ENCODE measurements at places on chromosomes 6 and 20.

DNA sequence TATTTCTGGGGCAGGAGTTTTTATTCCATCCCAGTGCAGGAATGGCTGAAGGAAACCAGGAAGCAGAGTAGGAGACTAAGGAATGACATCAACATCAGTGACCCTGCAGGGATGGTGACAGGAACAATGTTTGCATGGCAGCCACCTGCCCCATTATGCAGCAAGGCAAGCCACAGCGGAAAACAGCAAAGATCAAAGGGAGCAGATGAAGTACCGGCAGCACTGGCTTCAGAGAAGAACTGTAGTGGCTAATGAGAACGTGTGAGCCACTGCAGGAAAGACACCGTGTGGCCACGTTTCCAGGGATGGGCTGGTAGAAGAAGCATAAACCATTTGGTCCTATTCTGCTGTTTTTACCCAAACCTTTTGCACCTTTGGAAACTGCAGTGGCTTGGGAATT lies 52.9 kb upstream of the TAB2 start:
- no peak for DNase-seq

DNA sequence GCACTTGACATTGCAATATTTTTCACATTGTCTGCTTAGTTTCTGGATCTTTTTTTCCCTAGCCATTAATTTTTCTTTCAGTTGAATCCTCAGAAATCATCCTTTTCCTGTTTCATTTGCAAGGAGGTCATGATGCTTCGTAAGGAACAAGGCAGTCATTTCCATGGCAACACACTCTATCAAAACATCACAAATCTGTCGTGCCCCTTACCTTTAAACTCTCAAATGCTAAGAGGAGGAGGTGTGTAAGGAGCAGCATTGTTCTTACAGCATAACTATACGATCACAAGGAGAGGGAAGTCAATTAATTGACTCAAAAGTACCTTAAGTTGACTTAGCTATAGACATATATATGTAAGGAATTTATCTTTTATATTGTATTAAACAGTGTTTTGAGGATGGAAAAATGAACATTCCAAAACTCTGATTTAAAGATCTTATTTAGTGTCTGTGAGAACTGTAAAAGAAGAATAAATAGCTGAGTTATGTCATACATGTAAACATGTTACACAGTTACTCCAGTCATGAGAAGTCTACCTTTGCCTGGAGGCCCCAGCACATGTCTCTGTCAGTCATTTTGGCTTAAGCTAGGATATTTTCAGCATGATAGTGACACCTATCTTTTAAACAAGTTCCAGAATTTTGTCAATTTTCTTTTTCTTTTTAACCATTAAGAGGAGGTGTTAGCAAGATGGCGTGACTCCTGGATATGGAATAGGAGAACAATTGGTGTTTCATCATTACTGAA lies 41.6 kb downstream of the CDKAL1 start:
- no peak for DNase-seq

DNA sequence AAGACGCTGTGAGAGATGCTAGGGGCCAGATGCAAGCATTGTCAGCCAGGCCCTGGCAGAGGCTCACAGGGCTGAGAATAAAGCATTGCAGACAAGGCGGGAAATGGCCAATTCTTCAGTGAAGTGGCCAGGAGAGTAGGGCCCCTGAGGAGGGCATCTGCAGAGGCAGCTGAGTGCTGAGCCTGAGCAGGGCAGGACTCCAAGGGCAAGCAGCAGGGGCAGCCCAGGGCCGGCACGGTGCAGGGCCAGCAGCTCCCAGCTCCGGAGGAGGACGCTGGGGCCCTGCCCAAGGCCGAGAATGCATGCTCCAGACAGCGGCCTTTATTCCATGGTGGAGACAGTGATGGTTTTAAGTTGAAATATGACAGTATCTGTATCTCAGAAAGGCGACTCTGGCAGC lies 305.5 kb downstream of the FOXC1 start:
- no peak for DNase-seq

DNA sequence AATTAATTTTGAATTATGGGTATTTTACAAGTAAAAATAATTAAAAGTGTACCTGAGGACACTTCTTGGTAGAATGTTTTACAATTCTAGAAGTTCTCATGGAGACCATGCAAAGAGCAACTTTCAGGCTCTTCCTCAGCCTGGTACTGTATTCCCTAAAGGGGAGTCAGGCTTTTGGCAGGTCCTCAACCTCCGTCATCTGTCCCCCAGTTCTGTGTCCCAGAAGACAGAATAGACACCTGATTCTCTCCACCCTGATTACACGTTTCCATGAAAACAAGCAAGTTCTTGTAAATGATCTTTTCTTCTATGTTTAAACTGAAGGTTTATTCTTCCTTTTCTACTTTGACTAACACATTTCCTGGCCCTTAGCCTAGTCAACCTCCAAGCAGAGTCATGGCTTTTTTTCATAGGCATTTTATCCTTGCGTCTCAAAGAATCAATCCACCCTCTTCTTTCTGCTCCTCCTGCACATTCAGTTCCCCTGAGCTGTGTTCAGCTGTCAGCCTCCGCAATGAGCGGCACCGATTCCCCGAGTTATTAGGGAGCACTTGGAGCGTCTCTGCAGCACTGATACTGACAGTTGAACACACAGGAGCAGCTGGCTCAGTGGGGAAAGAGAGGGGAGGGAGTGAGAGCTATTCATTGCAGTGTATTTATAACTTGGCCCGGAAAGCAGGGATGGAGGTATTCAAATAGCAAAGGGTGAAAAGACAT lies 1082.4 kb upstream of the MAP3K7 start:
- no peak for DNase-seq

- DNase-seq, result no peak
These were observed 597 bp downstream of the ADA start for GRCh38 chr20:44650771-44651433.

DNA sequence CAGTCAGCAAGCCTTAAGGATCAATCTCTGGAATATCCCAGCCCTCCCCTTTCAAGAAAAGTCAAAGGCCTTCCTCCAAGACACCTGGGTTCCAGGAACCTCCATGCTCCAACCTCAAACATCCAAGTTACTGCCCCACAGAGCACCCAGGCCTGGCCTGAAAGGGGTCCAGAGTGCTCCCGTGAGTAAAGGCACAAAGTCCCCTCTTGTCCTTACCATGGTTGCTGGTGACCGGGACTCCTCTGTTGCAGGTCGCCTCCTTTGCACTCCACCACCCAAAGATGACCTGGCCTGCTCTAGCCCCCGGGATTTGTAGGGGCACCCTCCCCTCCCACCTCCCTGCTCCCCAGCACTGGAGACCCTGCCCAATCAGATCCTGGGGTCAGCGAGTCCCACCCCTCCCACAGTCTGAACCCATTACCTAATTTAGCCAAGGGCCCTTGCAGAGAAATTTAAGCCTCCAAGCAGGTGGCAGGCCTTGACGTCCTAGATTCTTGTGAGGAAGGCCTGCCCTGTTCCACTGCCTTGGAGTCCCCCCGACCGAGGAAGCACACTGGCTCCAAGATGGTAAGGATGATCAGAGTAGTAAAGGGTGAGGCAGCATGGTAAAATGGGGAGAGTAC lies at the start of gene TNNC2:
TSS of gene TNNC2 (minus strand) at position 283 of the 623 bp plus-strand sequence. CDS start at position 219, 64 bp downstream.
- no peak for DNase-seq

- no peak for DNase-seq
These were observed 14.8 kb upstream of the DSTN start for GRCh38 chr20:17555106-17555505.

DNA sequence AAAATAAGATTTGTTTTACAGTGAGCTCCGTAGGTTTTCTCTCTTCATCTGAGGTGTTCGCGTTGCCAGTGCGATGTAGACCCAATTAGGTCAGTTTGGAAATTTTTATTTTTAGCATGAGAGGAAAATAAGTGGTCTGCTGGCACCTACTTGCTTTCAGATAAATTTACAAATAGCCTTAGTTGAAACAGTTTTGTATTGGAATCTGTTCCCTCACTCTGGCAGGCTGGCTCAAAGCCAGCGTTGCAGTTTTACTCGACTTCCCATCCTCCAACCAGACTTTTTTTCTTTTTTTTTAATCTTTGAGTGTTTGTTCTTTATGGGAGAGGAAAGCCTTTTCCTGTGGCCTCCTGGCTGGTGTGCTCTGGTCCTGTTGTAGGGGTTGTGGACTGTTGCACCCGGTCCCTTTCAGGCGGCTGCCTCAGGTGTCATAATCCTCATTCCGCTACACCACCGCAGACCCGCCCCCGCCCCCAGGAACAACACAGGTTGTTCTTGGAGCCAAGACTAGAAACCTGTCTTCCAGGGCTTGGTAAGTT lies 46.7 kb downstream of the TIAM2 start:
- no peak for DNase-seq

DNA sequence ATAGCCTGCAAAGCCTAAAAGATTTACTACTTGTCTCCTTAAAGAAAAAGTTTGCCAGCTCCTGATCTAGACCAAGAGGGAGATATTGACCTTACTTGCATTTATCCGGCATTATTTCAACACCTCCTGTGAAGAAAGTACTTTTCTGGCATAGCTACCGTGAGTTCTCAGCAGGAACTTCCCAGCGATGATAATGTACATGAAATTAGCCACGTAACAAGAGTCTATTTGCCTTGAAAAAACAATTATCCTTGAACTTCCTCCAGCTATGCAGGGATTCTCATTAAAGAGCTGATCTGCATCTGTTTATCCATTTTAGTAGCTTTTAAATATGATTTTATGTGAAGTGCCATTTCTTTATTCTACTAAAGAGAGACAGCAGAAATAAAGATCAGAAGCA lies 41.7 kb downstream of the ALDH5A1 start:
- no peak for DNase-seq

DNA sequence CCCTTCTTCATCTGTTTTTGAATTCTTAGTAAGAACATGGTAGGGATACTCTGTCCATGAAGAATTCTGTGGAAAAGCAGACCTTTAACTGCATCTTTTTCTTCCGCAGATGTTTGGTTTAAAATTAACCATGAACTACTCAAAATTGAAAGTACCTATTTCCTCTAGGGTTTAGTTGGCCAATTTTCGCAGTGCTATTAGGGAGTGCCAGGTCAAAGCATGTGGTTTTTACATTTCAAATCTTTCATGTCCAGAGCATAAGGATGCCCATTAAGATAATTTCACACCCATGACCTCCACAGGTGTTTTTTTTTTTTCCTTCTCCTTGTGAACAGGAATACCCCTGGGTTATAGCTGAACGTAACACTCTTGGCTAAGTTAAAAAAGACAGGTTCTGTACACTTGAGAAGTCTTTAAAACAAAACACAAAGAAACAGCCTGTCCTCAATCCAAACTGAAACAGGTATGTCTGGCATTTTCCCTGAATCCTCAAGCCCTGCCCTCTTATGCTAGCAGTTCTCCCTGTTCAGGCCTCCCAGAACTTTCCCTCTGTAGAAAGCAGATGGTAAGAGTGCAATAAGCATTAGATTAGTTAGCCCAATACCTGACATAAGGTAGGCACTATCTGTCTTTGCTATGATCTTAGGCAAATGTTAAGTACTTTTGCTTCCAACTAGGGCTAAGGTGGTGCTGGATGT lies 67.1 kb downstream of the ELOVL5 start:
- no peak for DNase-seq

DNA sequence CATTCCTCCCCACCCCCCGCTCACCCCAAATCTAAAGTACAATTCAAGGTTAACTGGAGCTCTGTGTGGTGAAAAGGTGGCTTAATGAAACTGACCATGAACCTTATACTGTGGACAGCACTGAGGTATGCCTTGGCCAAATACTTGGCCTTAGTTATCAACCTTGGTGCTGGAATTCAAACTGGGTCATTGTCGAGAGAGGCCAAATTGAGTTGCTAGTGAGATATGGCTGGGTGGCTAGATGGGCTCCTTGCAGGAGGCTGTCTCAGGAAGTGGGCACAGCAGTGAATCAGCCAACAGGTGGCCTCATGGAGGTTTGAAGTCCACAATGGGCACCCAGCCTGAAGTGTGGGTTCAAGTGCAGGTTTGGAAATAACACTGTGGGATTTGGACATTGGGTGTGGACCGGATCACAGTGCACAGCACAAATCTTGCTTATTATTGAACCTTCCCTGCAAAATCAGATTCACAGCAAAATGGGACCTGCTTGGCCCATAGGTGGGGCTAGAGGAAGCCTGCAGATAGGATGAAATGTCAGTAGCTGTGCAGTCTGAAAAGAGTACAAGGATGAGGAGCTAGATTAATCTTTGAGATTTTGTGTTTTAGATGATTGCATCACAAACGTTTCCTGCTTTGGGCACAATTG lies 5.6 kb upstream of the BTBD3 start:
- DNase-seq, result no peak

DNA sequence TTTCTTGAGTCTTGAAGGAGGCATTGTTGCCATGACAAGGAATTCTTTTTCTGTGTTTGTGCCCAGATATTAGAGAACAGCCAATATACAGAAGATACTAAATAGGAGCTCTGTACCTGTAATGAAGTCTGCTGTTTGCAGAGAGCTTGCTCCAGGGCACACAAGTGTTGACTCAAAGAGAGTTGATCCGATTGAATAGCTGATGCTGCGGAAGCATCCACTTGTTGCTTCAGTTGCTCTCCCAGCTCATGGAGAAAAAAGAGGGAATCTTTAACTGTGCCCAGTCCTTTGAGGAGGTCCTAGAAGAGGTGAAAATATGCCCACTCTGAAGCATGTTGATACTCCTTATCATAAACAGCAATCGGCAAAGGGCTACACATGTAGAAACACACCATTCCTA lies 411.4 kb downstream of the ESR1 start:
- DNase-seq, result no peak

DNA sequence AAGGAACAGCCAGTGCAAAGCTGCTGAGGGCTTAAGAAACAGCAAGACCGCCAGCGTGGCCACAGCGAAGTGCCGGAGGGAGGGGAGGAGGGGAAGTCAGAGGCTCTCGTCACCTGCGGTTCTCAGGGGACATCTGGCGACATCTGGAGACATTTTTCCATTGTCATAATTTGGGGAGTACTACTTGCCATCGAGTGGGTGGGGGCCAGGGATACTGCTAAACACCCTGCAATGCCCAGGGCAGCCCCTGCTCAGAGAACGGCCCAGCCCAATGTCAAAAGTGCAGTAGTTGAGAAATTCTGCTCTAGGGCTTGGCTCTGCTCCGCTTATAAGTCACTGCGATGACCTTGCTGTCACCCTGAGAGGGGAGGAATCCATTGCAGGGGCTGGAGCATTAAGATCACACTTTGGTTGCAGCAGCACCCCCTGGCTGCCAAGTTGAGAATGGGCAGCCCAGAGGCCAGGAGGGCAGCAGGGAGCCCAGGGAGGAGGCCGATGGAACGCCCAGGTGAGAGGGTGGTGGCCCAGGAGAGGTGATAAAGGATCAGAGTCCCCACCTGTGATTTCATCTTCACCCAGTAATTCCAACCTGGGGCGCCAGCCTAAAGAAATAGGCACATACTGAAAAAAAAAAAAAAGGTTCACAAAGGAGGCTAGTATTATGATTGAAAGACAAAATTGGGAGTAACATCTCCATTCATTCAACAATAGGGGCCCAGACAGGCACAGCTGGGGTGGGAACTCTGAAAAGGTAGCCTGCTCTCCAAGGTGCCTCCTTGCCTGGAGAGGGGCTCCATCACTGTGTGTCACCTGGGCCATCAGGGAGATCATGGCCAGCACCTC lies 218.2 kb downstream of the BMP7 start:
- no peak for DNase-seq

DNA sequence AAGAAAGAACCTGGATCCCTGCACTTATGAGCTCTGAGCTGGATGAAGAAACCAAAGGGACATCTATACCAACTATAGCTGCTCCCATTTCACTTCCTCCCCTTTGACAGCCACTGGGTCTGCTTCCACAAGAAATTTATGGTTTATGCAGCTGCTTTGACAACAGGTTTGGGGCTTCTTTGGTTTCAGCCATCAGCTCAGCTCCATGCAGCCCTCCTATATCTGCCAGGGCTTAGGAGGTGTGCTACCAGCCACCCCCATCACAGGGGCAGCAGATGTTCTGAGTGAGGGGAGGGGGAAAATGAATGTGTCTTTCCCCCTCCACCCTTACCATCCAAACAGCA lies 29.2 kb upstream of the PKHD1 start:
- no peak for DNase-seq

GRCh38 chr20:12053353-12053752 lies 135.7 kb downstream of the BTBD3 start:
- no peak for DNase-seq

All from NCI-H1048 (cell line).